ENCODE measurements at places on chromosomes 2 and 18.

GRCh38 chr2:30935795-30936194, 128.5 kb upstream of the CAPN13 start:
- no peak for DNase-seq

GRCh38 chr2:3610881-3611505, 16.1 kb downstream of the COLEC11 start:
- no peak for DNase-seq

DNA sequence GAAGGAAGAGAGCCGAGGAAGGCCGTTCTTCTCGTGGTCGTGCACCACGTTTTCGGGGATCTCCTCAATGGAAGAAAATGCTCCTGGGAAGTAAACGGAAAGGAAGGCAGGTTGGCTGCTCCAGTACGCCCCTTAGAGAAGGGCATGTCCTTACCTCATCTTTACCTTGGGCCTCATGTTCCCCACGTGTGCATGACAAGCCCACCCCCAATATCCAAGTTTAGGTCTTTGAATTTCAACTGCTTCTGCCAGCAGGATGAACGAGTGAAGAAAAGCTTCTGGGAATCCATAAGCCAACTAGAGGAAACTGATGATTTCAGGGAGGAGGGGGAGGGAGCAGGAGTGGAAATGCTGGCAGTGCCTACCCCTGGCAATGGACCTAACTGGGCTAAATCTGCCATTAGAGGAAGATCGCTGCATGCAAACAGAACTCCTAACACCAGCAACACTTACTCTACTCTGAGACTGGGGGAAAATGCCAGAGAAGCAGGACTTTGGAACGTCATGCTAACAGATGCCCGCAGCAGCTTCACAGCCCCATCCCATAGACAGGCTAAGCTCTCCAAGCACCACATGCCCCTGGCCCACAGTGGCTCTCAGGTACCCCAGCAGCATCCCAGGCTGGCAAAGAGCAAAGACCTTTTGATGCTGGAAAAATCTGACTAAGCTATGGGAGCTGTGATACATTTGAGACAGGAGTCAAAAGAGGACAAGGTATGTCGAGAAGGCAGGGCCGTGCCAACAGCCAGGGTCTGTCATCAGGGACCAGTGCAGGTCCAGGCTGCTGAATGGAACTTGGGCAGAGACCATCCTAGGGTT, 21.7 kb downstream of the CHST10 start:
- DNase-seq: no peak

GRCh38 chr2:128411431-128411830, 92.8 kb upstream of the HS6ST1 start:
- no peak for DNase-seq

DNA sequence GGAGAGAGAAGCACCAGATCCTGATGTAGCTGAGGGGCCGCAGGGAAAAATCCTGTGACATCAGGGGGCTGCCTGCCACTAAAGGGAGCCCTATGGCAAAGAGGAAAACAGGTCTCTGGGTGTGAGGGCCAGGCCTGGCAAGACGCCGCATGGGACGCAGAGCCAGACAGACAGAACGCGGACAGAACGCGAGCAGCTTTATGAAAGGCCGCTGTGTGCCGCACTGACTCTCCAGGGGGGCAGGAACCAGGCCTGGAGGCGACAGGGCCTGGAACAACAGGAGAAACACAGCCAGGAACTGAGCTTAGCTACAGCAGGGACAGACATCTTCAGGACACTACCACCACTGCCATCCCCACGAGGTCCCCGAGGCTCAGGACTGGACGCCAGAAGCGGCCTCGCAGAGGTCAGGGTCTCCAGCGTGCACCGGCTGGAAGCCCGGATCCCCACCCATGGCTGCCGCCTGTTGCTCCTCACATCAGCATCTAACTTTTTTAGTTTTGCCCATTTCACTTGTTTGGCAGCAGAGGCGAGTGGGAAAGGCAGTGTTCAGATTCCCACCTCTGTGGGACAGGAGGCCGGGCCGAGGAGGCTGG, 131.6 kb downstream of the VAPA start:
- DNase-seq: no peak

- DNase-seq: no peak
These were observed 246.1 kb downstream of the NRXN1 start for GRCh38 chr2:50785816-50786215.

DNA sequence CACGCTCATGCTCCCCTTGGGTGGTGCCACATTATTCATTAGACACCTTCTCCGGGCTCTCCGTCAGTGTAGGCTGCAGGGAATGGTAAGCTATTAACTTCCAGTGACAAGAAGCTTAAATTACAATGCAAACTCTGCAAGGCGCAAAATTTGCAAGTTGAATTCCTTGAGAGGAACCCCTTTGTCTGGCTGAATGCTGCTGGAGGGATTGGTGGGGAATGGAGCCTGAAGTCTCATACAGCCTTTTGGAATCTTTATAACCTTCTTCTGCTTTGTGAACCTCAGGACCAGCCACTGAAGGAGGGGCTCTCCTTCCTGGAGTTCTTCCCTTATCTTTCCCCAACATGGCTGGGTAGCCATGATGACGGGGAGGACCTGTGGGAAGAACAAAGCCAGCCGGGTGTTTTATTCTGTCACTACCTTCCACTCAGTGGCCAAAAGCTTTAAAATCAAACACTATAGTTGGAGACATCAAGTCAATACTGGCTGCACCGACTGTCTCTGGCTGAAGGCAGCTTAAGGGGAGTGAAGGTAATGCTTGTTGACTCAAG, 220.9 kb upstream of the EPHA4 start:
- DNase-seq: no peak

Data from activated T-cell treated with anti-CD3 and anti-CD28 coated beads, Interleukin-2, amount 50 U/mL, for 1 hour (primary cell).